Activated naive CD4-positive, alpha-beta T cell treated with anti-CD3 and anti-CD28 coated beads for 36 hours (primary cell): ENCODE measurements at places on chromosomes 7 and 10.

- DNase-seq = no peak
These were observed 277.0 kb upstream of the SHH start for GRCh38 chr7:156089222-156089621.

DNA sequence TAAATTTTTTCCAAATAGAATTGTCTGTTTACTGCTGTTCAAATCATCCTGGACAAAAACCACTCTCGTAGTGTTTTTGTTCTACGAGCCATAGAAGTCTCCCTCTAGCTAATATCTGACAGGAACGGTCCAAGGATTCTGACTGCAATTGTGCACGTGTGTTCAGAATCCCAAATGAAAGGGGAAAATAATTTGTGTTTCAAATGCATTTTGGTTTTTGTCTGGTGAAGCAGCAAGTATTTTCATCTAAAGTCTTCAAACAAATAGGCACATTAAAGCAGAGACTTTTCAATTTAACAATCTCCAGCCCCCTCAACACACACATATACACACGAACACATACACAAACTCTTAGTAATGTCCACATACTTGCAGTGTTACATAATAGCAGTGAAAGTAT is 475 bp downstream of the NEUROD6 start:
- no peak for DNase-seq

GRCh38 chr7:110983822-110984456 is 107.0 kb upstream of the LRRN3 start:
- no peak for DNase-seq

- DNase-seq = no peak
These were observed 94.6 kb upstream of the FAM180A start for GRCh38 chr7:135843214-135843613.

GRCh38 chr10:62870866-62871265 is 54.7 kb upstream of the EGR2 start:
- DNase-seq = peak; percentile 22

DNA sequence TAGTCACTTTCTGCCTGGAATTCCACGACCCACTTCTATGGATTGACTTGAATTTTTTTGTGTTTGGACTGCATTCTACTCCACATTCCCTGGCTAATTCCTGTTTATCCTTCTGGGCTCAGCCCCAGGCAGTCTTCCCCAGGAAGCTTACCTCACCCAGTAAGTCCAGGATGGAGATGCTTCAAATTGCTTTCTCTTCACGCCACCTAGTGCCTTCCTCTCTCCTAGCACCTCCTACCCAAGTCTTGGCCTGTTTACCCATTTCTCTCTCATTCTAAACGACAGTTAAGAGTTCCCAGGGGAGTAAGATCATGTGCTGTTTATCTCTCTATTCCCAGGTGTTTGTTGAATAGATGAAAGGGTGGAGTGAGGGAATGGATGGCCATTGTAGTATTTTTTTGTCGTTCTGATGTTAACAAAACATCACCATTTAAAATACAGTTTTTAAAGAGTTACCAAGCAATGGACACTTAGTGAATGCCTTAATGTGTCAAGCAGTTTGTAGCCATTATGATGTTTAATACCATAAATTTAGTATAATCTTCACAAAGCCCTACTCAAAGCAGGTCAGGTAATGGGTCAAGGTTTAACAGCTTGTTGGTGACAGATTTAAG is 45.5 kb upstream of the TARP start:
- peak; percentile 33 for DNase-seq

DNA sequence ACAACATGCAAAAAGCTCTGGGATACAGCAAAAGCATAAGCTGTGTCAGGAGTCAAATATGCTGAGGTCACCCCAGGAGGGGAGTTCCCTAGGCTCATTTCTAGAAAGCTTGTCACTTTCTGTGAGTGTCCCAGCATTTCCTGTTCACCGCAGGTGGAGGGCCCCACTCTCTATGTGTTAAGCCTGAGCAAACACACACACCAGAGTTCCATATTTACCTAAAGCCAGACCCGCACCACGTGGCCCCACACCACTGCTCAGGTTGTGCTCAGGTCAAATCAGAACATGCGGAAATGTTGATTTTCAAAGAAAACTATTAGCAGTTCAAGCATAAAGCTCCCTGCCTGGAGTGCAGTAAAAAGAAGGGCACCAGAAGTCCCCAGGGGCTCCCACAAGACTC is 259.6 kb upstream of the PPP2R2D start:
- DNase-seq = peak; percentile 63

- DNase-seq = no peak
These were observed 160.0 kb downstream of the HDAC9 start for GRCh38 chr7:18655506-18655905.

- DNase-seq = no peak
These were observed 3.5 kb upstream of the SCRN1 start for GRCh38 chr7:29993140-29993539.

DNA sequence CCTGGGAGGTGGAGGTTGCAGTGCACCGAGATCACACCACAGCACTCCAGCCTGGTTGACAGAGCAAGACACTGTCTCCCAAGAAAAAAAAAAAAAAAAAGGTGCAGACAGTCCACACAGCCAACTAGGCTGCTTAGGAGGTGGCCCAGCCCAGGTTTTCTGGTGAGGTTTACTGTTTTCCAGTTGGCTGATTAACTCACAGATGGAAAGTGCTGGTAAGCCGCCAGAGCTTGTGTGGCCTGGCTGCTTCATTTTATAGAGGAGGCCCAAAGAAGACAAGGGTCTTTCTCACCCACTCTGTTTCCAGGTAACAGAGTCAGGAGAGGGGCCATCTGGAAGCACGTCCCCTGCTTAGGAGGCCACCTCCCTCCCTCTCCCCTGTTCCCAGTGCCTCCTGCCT is 6.2 kb downstream of the RHBDD2 start:
- DNase-seq = no peak

DNA sequence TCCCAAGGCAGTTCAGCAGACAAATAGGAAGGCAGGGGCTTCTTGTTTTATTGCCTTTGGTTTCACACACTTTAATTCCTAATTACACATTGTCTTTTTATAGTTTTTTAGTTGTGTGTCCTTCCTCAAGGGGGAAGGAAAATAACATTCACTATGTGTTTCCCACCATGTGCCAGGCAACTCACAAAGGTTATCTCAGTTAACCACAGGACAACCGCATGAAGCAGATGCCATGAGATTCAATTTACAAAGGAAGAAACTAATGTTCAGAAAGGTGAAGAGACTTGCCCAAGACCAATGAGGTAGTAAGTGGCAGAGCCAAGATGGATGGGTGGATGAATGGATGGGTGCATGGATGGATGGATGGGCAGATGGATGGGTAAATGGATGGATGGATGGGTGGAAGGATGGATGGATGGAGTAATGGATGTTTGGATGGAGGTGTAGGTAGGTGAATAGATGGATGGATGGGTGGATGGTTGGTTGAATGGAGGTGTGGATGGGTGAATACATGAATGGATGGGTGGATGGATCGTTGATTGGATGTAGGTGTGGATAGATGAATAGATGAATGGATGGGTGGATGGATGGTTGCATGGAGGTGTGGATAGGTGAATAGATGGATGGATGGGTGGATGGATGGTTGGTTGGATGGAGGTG is 77.9 kb downstream of the ARHGAP22 start:
- no peak for DNase-seq

- DNase-seq = no peak
These were observed 63.1 kb upstream of the LRRTM3 start for GRCh38 chr10:66862687-66863258.

DNA sequence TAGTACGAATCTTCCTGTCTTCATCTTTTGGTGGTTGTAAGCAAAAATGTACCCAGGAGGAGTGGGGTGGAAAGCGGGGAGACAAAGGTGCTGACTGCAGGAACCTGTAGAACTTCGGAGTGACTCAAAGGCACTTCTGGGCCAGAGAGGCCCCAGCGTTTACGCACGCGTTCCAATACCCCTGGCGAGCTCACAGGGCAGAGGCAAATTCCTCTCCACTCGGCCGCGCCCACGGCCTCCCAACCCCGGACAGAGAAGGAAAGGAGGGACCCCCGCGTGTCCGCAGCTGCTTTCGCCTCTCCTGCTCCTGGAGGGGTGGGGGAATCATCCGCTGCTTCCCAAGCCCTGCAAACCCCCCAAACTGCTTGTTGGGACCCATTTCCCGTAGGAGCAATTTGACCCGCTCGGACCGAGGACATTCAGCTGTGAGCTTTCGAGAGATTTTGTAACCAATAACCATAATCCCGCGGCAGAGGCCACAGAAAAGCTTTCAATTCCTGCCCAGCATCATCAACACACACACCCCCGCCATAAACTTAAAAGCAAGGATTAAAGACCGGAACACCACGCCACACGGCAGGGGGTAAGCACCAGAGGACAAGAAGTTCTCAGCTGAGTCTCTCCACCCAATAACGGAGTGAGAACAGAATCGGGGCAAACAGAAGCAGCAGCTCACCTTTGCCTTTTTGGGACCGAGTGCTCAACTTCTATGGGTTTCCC is 2.3 kb downstream of the IGF2BP3 start:
- peak; percentile 45 for DNase-seq

- DNase-seq = no peak
These were observed 8.1 kb upstream of the CUZD1 start for GRCh38 chr10:122853665-122854313.

DNA sequence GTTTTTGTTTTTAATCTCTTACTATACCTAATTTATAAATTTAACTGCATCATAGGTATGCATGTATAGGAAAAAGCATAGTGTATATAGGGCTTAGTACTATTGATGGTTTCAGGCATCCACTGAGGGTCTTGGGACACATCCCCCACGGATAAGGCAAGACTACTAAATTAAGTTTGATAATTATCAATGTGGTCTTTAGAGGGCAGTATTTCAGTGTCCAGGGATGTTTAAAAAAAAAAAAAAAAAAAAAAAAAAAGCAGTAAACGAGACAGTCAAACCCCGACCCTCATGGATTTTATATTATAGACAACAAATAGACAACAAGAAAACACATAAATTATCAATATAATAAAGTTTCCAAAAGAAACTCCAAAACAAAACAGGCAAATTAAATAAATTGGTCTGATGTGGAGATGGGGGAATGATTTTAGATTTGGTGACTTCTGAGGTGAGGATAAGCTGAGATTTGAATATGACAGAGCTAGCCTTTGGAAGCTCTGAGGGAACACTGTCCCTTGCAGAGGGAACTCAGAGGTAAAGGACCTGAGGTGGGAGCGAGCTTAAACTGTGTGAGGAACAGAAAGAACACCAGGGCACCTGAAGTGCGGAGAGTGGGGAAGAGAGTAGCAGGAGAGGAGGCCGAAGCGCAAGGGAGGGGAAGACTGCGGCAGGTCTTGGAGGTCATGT is 14.8 kb downstream of the ACSM6 start:
- DNase-seq = no peak

DNA sequence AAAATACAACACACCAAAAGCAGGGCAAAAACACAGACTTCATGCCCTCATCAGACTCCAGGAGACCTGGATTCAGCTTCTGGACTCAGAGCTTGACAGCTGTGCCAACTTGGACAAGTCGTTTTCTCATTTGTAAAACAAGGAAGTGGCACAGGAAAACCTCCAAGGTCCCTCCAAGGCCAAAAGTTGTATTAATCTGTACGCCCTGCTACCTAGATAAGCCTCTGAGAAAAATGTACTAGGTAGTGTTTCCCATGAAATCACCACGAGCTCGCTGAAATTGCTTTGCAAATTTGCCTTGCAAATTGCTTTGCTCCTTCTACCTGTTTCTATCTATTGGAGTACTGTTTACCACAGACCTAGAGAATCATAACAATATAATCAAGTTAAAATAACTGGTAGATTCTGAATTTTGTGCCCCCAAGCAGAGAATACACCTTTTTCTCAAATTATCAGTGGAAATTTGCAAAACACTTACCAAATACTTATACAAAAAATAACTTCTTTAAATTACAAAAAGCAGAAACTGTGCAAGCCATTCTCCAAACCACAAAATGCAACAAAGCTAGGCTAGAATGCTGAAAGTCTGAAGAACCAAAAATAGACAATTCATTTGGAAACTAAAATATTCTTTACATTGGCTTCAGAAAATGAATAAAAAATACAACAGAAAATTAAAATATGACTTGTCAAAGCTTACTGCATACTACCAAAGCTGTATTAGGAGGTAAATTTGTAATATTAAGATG is 158.1 kb upstream of the CHST15 start:
- no peak for DNase-seq

DNA sequence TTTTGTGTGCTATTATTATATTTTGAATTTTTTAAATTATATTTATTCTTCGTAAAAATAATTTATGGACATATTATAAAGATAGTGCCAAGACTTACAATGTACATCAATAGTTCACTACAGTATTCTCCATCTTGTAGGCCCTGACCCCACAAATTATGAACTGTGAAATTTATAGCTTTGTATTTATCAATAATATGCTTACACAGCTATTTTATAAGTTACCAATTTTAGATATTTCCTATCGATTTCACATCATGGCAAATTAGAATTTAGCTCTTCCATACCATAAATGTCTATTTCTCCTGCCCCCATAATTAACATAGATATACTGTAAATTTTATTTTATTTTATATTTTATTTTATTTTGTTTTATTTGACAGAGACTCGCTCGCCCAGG is 34.4 kb upstream of the GNAI1 start:
- no peak for DNase-seq

DNA sequence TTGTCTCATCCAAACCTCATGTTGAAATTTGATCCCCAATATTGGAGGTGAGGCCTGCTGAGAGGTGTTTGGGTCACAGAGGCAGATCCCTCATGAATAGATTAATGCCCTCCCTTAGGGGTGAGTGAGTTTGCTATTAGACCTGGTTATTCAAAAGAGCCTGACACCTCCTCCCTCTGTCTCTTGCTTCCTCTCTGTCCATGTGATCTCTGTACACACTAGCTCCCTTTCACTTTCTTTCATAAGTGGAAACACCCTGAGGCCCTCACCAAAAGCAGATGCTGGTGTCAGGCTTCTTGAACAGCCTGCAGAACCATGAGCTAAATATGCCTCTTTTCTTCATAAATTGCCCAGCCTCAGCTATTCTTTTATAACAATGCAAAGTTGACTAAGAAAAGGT is 447.1 kb downstream of the MDFIC start:
- DNase-seq = no peak

GRCh38 chr7:81819861-81820260 is 50.0 kb upstream of the HGF start:
- DNase-seq = no peak

DNA sequence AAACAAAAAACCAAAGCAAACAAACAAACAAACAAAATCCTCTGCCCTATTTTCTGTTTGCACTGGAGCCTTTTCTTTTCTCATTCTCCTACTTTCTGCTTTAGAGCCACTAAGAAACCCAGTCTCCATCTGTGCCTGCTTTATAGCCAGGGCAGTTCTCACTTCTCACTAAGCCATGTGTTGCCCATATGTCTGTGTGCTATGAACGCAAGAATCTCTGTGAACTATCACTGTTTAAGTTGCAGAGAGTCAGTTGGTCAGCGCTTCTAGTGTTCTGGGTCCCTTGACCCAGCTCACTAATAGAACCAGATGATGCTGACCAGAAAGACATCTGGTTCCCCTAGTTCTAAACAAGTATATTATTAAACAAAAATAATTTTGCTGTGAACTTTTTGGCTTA is 81.4 kb downstream of the FAM185A start:
- DNase-seq = no peak

- no peak for DNase-seq
These were observed 353 bp downstream of the EPHB6 start for GRCh38 chr7:142855114-142855743.
